ENCODE measurements at places on chromosomes 13 and 19. TPM values are rescaled to one million over a fixed set of nuclear protein-coding genes. Genes with fewer than 3 reads are reported as not detected.

The CYSLTR2 gene
- total RNA-seq = not detected

The TEX29 gene
- not detected for total RNA-seq

- peak; percentile 12 for DNase-seq
Measured at GRCh38 chr19:32066056-32066455, 279.4 kb upstream of the ZNF507 start.

- no peak for DNase-seq
Measured at GRCh38 chr19:12784871-12785430, 6.3 kb upstream of the JUNB start.

- no peak for DNase-seq
Measured at GRCh38 chr13:55190996-55191395, 1949.7 kb upstream of the PRR20A start.

DNA sequence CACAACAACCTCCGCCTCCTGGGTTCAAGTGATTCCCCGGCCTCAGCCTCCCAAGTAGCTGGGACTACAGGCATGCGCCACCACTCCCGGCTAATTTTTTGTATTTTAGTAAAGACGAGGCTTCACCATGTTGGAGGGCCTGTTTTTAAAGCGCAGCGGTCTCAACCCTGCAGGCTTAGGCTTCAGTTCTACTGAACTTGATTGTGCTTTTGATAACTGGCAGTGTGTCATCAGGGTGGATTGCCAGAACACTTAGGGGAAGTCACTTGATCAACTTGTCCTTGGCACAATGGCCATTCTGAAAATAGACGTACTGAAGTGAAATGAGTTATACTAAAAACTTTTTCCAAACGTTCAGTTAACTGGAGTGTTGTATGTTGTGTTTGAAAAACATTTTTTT, 472.2 kb downstream of the KLF5 start:
- no peak for DNase-seq

The ZNF726 gene
- total RNA-seq = 4.1 TPM

DNA sequence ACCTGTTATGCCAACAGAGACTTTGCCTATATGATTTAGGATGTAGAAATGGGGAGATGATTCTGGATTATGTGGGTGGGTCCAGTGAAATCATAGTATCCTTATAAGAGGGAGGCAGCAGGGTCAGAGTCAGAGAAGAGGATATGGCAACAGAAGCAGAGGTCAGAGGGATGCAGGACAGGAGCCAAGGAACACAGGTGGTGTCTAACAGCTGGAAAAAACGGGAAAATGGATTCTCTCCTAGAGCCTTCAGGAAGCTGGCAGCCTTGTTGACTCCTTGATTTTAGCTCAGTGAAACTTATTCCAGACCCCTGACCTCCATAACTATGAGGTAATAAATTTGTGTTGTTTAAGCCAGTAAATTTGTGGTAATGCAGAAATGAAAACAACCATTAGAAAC, 28.8 kb upstream of the OXGR1 start:
- no peak for DNase-seq

The WDR62 gene
- total RNA-seq = 0.83 TPM

DNA sequence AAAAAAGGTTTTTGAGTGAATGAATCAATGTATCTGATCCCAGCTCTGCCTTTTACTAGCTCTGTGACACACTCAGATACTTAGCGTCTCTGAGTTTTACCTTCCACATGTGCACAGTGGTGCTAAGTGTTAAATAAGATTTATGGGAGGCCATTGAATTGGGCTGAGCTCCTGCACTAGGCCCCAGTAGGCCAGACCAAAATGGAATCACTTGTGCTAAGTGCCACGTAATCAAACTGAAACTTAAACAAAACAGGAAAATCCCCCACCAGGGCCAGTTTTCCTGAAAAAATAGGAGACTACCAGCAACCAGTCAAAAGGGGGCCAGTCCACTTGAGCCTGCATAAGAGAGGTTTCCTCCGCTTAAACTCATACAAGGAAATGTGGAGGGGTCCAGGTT, 40.9 kb downstream of the GJA3 start:
- no peak for DNase-seq

GRCh38 chr13:60139272-60139671, 24.5 kb downstream of the DIAPH3 start:
- DNase-seq = no peak

The AZU1 gene
- total RNA-seq = not detected

- DNase-seq = no peak
Measured at GRCh38 chr19:18541258-18541991, 1.9 kb downstream of the FKBP8 start.

GRCh38 chr19:15563325-15563794, 51.7 kb upstream of the CYP4F8 start:
- peak; percentile 20 for DNase-seq

GRCh38 chr13:92512852-92513251, 713.8 kb upstream of the GPC6 start:
- no peak for DNase-seq

The SIGLEC5 gene
- total RNA-seq = not detected

The KCTD12 gene
- total RNA-seq = 57.0 TPM

The CLDND2 gene
- total RNA-seq = not detected

DNA sequence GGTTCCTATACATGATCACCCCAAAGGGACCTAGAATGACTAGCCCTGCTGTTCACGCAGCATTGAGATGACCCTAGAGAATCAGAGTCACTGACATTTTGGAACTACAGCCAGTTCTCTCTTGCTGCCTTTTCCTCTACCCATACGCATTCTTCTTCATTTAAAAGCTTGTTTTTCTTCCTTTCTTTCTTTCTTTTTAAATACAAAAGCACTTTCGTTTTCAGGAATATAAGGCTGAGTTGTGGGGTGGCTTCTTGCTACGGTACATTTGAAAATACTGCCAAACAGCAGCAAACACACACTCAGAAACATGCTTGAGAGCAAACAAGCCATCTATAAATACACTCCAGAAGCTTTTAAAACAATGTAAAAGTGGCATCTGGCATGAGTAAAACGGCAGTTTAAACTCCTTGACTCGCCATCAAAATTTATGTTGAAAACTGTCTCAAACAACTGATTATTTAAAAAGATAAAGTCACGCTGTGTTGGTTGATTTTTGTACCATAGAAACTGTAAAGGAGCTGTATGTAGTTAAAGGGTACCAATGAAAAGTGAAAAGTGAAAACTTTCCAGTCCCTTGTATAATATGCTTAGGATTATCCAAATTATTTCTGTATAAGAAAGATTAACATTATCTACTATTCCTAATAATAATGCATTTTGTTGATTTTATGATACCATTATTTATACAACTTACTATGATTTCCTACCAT, 95.6 kb downstream of the PCDH9 start:
- no peak for DNase-seq

DNA sequence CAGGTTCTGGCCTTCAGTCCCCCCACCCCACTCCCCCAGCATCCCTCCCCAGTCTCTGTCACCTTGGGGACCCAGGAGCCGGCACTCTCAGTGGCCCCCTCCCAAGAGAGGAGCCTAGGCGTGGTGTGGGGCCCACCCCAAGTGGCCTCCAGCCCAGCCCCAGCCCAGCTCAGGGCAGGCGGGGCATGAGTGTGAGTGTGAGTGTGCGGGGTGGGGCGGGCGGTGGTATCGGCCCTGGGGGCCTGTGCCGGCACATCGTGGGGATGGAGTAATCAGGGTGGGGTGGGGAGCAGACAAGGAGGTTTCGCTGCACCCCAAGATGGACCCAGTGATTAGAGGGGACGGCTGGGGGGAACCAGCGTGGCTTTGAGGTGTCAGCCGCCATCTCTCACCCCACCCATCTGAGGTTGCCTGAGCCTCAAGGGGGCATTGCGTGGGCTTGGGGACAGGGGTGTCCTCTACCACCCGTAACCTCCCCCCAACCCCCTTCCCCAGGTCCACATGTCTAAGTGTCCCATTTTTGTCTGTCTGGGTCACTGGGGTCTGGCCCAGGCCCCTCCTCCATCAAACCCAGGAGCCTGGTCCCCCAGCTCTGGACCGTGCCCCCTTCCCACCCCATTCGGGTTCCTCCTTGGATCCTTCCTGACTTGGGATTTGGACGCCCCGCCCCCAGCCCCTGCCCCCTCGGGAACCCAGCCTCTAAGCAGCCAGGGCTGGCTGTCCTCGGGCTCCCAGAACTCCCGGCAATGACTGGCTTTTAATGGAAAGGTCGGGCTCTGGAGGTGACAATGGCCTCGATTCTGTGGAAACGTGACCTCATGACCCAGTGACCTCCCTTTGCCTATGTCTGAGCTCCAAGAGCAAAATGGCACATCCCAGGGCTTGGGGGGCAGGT, 6.9 kb upstream of the SULT2B1 start:
- no peak for DNase-seq

The MYH14 gene
- 4.5 TPM for total RNA-seq

DNA sequence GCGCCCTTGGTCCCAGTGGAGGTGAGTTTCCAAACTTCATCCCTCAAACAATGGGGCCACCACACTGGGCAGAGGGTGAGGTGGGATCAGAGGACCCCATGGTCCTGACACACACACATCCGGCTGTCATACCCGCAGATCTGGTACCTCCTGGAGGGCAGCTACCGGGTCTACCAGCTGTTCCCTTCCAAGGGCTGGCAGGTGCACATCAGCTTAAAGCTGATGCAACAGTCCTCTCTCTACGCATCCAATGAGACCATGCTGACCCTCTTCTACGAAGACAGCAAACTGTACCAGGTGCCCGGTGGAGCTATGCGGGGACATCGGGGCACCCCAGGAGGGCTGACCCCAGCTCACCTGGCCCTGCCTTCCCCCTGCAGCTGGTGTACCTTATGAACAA, 14.0 kb upstream of the PSMD8 start:
- no peak for DNase-seq

DNA sequence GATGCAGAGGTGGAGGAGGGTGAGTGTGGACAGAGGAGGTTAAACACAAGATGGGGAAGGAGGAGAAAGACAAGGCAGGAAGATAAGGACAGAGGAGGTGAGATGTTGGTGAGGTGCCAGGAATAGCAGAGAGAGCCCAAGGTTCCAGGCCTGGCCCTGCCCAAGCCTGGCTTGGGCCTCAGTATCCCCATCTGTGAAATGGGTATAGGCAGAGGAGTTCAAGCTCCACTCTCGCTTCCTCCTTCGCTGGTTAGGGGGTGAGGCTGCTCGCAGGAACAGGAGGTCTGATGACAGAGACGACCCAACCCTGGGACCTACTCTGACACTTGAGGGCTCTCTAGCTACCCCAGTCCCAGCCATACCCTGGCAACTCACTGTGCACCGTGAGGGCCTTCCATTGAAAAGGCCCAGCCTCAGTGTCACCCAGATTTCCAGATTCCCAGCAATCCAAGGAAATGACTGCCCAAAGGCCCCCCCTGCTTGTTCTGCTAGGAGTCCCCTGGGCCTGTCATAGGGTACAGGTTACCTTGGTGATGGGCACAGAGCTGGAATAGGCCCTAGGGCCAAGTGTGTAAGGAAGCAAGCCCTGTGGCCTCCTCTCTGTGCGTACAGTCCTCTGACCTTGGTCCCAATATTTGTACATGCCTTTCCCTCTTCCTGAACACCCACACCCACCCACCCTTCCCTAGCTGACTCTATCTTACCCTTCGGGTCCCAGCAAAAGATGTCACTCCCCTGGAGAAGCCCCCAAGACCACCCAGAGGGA, 8.6 kb upstream of the ANGPTL8 start:
- no peak for DNase-seq

GRCh38 chr13:78758549-78758948, 99.6 kb upstream of the OBI1 start:
- DNase-seq = no peak

DNA sequence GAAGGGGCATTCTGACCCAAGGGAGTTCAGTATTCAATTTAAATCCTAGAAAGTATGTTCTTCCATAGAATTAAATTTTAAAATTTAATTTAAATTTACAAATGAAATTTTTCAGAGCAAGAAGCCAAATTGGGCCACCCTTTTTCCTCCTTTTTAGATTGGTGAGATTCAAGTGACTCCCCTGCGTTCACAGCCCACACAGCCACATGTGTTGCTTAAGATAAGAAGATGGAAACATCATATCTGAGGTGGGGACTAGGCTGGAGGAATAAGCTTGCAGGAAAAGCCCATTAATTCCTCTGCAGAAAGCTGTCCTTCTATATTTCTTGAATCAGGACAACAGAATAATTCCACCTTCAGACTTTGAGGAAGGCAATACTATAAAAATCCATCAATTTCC, 392.7 kb upstream of the ZNF507 start:
- DNase-seq = no peak

The ZNF865 gene
- 8.8 TPM for total RNA-seq

The IGSF23 gene
- not detected for total RNA-seq

DNA sequence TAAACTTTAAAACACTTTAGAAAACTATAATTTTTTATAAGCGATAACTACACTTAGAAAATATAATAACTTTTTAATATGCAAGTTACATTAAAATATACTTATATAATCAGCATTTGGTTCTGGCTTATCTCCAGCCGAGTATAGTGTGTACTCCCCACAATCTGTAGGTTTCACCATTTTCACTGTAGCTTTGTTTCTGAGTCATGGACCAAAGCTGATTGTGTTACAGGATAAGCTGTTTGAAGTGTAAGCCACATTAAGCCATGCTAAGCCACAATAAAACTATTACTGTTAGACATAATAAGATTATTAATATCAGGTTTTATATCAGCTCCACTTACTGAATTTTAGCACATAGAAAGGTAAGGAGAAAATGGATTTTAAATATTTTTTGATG, 43.8 kb downstream of the CCDC122 start:
- peak; percentile 36 for DNase-seq

- DNase-seq = no peak
Measured at GRCh38 chr19:40640744-40641143, 39.6 kb downstream of the LTBP4 start.

The KIR3DL2 gene
- total RNA-seq = not detected

GRCh38 chr13:42650506-42650905, 76.6 kb downstream of the TNFSF11 start:
- DNase-seq = no peak

- DNase-seq = peak; percentile 83
Measured at GRCh38 chr13:91348906-91349435, 1.5 kb downstream of the MIR17HG start.

GRCh38 chr13:42973581-42973980, 18.5 kb downstream of the EPSTI1 start:
- DNase-seq = no peak

GRCh38 chr13:94646904-94647303, 45.2 kb downstream of the GPR180 start:
- DNase-seq = no peak

DNA sequence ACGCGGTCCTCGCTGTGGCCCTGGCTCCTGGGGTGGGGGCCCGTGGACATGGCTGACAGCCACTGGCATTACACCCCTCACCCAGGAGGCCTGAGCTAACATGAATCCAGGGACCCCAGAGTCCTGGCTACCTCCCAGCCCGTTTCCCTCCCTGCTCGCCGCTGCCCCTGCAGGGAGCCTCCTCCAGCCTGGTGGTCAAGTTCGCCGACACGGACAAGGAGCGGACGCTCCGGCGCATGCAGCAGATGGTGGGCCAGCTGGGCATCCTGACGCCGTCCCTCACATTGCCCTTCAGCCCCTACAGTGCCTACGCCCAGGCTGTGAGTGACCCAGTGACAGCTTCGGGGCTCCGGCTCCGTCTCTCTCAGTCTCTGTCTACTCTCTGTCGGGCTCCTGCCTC, 56.6 kb downstream of the CELF5 start:
- no peak for DNase-seq

The FBXW9 gene
- 13.7 TPM for total RNA-seq

DNA sequence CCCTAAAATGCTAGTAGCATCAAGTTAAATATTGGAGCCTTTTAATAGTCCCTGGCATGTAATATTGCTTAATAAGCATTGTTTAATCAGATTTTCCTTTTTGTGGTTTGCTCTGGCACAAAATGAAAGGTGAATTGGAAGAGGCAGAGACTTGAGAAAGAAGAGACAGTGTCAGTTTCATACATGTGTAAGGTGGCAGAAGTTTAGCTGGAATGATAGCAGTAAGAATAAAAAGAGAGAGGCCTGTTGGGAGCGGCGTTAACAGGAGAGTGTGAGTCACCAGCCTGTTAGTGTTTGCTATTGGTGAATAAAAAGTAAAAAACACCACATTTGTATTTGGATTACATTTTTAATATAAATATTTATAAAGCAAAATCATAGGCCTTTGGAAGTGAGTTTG, 145.3 kb downstream of the PDS5B start:
- peak; percentile 27 for DNase-seq
